Suppressor macrophage (primary cell): ENCODE measurements at places on chromosomes 1 and 21.

GRCh38 chr1:53334312-53334711 lies 6.4 kb upstream of the LRP8 start:
- DNase-seq: no peak

- DNase-seq: no peak
These were observed 31.3 kb downstream of the KIRREL1 start for GRCh38 chr1:158024737-158025136.

DNA sequence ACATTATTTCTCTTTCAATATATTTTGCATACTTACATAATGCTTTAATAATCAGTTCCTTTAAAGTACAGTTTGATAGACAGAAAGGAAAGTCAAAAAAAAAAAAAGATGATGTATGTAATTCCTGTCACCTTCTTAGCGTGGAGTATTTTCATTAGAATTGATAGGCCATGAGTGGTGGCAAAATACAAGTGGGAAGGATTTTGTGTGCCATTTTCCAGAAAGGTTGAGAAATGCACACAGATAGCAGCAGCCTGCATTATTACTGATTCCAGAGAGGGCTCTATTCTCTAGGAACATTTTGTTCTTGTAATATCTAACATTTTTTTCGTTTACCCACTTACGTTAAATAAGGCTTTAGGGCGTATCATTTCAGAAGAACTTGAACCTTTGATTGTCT lies 475.6 kb downstream of the DSCAM start:
- DNase-seq: no peak

DNA sequence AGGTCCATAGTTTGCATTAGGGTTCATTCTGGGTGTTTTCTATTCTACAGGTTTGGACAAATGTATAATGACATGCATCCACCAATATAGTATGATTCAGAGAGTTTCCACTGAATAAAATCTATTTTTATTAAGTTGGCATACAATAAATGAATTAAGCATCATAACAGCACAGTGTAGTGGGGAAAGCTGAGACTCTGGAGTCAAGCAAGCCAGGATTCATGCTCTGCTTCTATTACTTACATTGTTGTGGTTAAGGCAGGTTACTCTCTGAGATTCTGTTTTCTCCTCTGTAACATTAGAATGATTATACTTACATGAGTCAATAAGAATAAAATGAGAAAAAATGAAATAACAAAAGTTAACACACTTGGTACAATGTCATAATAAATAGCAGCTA lies 131.3 kb downstream of the SLC30A10 start:
- no peak for DNase-seq

- no peak for DNase-seq
These were observed 357.0 kb downstream of the GPATCH2 start for GRCh38 chr1:217273866-217274265.

GRCh38 chr21:14683063-14683462 lies 136.9 kb upstream of the SAMSN1 start:
- peak; percentile 64 for DNase-seq

GRCh38 chr1:5744341-5744740 lies 247.9 kb downstream of the NPHP4 start:
- no peak for DNase-seq

- DNase-seq: no peak
These were observed 4.8 kb upstream of the RPE65 start for GRCh38 chr1:68454534-68454933.

- DNase-seq: no peak
These were observed 586 bp downstream of the CHI3L2 start for GRCh38 chr1:111227851-111228747.

- DNase-seq: no peak
These were observed 30.8 kb downstream of the ELAVL4 start for GRCh38 chr1:50139339-50140181.

GRCh38 chr1:54002544-54003248 lies 15.3 kb downstream of the LDLRAD1 start:
- no peak for DNase-seq

DNA sequence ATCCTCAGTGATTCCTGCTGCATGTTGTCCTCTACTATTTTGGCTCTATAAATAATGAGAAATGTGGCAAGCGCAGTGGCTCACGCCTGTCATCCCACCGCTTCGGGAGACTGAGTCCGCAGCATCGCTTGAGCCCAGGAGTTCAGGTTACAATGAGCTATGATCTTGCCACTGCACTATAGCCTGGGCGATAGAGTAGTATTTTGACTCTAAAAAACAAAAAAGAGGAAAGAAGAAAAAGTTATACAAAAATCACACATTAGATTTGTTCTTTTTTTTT lies 756 bp upstream of the SLC25A44 start:
- DNase-seq: no peak

DNA sequence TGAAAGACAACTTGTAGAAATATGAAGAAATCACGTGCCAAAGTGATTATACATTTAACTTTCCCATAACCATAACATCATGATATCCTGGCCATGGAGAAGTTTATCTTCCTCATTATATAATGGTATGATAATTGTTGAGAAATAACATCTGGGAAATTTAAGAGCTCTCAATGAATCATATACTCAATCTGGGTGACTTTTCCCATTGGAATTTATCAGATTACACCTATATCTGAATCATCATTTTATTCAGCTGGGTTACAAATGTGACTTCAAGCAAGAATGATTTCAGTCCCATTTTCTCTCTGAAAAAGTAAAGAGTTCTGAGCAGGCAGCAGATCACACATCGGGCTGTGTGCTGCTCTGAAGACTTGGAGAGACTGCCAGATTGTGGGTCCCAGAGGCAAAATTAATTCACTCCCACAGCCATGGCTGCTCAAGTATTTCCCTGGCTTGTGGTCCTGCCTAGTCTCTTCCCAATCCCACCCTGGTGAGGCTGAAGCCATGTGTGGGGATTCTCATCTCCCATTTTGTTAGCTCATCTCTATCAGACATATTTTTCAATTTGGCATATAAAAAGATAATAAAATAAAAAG lies 278.0 kb downstream of the MRPL39 start:
- no peak for DNase-seq

DNA sequence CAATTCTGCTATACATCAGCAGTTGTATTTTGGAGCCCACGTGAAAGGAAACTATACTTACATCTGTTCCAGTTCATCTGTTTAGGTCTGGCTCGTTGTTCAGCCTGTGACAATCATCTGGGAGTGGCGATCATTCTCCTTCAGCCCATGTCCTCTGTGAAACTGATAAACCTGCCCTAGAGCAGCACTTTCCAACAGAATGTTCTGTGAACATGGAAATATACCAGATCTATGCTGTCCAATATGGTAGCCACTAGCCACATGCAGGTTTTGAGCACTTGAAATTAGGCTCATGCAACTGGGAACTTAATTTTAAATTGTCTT lies 24.5 kb upstream of the COQ8A start:
- DNase-seq: no peak

GRCh38 chr1:89607586-89608318 lies 25.2 kb upstream of the LRRC8C start:
- DNase-seq: no peak

DNA sequence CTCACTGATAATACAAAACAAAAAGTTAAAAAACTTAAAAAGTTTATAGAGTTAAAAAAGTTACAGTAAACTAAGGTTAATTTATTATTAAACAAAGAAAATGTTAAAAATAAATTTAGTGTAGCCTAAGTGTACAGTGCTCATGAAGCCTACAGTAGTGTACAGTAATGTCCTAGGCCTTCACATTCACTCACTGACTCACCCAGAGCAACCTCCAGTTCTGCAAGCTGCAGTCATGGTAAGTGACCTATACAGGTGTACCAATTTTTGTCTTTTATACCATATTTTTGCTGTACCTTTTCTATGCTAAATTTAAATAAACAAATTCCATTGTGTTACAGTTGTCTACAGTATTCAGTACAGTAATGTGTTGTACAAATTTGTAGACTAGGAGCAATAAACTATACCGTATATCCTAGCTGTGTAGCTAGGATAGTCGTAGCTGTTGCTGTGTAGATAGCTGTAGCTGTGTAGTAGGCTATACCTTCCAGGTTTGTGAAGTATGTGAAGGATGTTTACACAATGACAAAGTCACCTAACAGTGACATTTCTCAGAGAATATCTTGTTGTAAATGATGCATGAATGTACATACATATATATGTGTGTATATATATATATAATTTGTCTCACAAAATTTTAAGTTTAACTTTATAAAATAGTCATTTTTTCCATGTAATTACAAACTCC lies 140.2 kb downstream of the TGFB2 start:
- no peak for DNase-seq

DNA sequence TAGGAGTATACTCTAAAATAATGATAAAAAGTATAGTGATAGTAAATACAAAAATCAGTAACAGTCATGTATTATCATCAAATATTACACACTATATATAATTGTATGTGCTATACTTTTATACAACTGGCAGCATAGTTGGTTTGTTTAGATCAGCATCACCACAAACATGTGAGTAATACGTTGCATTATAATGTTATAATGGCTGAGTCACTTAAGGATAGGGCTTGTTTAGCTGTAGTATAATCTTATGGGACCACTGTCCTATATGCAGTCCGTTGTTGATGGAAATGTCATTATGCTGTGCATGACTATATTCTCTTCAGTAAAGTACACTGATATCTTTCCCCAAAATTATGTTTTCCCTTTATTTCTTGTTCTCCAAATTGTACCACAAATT lies 92.8 kb downstream of the LYPLAL1 start:
- DNase-seq: no peak

DNA sequence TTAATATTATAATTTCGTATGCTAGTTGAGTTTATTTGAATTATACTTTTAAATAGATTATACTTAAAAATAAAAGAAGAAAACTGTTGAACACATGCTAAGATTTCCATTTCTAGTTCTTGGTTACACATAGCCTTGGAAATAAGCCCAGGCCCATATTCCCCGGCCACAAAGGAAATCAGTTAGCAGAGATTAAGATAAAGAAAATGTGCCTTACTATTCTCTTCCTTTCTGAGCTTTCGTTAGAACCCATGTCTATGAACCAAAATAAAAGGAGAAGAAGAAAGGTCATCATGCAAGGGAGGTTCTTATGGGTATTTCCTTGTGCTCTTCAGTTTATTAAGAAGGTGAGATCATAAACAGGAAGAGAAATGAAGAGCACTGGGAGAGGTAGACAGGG lies 32.3 kb upstream of the CRP start:
- no peak for DNase-seq

DNA sequence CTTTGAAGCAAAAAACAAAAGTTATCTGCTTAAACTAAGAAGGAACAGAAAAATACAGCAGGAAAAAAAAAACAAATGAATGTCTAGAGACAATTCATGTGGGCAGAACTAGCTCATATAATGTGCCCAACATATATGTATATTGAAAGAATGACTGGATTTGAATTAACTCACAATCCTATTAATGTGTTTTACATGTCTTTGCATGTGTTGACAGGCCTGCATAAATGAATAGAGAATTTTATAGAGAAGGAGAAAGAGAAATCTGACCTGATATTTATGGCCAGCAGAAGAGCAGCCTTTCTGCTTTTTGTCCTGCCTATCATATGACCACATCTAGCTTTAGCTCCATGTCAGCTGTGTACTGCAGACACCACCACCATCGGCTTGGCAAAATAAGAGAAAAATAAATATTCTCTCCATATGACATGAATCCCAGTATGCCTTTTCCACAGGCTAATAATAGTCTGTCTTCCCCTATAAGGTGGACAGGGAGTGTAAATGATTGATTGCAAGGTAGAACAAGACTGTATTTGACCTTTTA lies 171.5 kb upstream of the PALMD start:
- no peak for DNase-seq

- DNase-seq: no peak
These were observed 233.5 kb upstream of the SGIP1 start for GRCh38 chr1:66300280-66300971.

DNA sequence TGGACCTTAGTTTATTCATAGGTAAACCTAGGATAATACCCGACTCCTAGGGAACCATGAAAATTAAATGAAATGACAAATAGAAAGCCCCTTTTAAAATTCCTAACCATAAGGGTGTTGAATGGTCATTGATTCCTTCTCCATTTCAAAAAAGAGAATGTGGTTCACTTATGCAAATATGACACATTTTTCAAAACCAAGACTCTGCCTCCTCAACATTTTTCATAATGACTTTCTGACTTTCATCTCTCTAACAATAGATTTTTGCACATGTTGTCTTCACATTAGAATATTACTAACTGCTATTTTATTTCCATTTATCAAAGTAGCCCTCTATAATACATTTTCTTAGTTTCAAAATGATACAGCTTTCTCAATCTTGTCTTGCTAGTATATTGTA lies 169.1 kb downstream of the NTNG1 start:
- no peak for DNase-seq

GRCh38 chr1:229479660-229480399 lies 28.3 kb downstream of the NUP133 start:
- peak; percentile 52 for DNase-seq

GRCh38 chr1:154745750-154746425 lies 124.2 kb downstream of the KCNN3 start:
- DNase-seq: no peak

GRCh38 chr21:44706026-44706705 lies 5.2 kb downstream of the TSPEAR start:
- DNase-seq: no peak

- peak; percentile 16 for DNase-seq
These were observed 20.9 kb downstream of the DPH5 start for GRCh38 chr1:101004670-101005069.

DNA sequence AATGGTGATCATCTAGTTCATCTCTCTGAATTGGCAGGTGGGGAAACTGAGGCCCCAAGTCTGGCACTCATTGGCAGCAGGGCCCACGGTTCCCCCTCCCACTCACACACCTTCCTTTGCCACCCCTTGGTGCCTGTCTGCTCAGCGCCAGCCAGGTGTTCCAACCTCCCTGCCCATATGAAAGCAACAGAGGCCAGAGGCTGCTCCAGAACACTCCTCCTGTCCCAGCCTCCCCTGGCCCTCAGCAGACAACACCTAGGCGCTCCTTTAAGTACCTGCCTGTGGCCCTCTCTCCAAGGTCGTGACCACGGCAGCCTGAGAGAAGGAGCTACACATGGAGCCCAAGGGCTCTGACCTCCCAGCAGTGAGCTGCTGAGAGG lies 362.3 kb upstream of the VAMP3 start:
- no peak for DNase-seq

- no peak for DNase-seq
These were observed 16.4 kb downstream of the TFB2M start for GRCh38 chr1:246549665-246550064.

DNA sequence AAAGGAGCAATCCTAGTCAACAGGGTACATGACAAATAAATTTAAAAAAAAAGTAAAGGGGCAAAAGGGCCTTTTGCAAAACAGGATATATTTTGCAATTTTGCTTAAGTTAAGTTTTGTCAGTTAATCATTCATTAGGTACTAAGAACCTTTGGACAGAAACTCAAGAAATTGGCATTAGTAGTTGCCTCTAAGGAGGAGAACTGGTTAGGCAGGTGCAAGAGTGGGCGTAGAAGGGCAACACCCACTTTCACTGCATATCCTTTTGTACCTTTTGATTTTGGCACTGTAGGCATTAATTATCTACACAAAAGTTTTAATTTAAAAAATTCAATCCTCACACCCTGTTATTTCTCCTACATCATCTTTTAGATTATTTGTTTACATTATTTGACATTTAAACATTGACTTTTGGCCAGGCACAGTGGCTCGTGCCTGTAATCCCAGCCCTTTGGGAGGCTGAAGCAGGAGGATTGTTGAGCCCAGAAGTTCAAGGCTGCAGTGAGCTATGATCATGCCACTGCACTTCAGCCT lies 4.3 kb downstream of the DDAH1 start:
- DNase-seq: no peak

- DNase-seq: no peak
These were observed 123.9 kb downstream of the RRAGC start for GRCh38 chr1:38735651-38736161.
